Esophagus muscularis mucosa (tissue), 4 donors: ENCODE measurements at places on chromosomes 16 and 17. TPM values are rescaled to one million over a fixed set of nuclear protein-coding genes. Genes with fewer than 3 reads are reported as not detected.

GRCh38 chr16:28538733-28539596 lies at the start of gene NUPR1:
Gene NUPR1, minus strand, starts transcription at chr16:28538974. Its CDS starts 67 bp downstream, at chr16:28538907.
- peaks cover 22% of the 10 kb centered on the region for H3K36me3 ChIP-seq
- peak within 1 kb of the TSS; percentile 58 for H3K4me3 ChIP-seq
- no peaks in the 10 kb centered on the region for H3K27me3 ChIP-seq

- H3K4me1 ChIP-seq: no peaks in the 10 kb centered on the region
- no peak overlapping the region for H3K4me3 ChIP-seq
- H3K27ac ChIP-seq: no peak overlapping the region
- H3K36me3 ChIP-seq: no peaks in the 10 kb centered on the region
Observed at GRCh38 chr16:64736857-64737256, 385.0 kb downstream of the CDH11 start.

DNA sequence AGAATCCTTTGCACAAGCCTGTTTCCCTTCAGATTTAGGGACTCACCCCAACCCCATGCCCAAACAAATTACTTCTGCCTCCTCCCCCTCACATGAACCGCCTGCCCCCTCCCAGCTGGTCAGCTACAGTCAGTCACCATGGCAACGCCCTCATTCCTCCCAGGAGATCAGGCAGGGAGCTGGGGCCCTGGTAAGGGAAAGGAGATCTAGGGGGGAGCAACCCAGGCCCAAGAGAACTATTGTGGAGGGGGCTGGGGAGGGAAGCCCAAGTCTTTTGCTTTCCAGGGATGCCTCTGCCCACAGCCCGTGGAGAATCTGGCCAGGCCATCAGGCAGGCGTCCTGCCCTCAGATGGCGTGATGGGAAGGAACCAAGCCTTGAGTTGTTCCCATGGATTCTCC lies 2.8 kb downstream of the FAM171A2 start:
- no peak for DNase-seq
- no peaks in the 10 kb centered on the region for H3K27me3 ChIP-seq
- no peak overlapping the region for H3K4me3 ChIP-seq
- no peaks in the 10 kb centered on the region for H3K36me3 ChIP-seq

DNA sequence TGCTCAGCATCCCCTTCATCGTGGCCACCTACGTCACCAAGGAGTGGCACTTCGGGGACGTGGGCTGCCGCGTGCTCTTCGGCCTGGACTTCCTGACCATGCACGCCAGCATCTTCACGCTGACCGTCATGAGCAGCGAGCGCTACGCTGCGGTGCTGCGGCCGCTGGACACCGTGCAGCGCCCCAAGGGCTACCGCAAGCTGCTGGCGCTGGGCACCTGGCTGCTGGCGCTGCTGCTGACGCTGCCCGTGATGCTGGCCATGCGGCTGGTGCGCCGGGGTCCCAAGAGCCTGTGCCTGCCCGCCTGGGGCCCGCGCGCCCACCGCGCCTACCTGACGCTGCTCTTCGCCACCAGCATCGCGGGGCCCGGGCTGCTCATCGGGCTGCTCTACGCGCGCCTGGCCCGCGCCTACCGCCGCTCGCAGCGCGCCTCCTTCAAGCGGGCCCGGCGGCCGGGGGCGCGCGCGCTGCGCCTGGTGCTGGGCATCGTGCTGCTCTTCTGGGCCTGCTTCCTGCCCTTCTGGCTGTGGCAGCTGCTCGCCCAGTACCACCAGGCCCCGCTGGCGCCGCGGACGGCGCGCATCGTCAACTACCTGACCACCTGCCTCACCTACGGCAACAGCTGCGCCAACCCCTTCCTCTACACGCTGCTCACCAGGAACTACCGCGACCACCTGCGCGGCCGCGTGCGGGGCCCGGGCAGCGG lies 3.2 kb downstream of the UTS2R start:
- no peak overlapping the region for H3K4me3 ChIP-seq
- peaks cover 23% of the 10 kb centered on the region for H3K4me1 ChIP-seq
- H3K36me3 ChIP-seq: no peaks in the 10 kb centered on the region
- H3K27me3 ChIP-seq: no peaks in the 10 kb centered on the region
- no peak for DNase-seq

GRCh38 chr17:6492892-6493674 lies 48.8 kb downstream of the PIMREG start:
- H3K27me3 ChIP-seq: no peaks in the 10 kb centered on the region
- no peak overlapping the region for H3K4me3 ChIP-seq
- H3K36me3 ChIP-seq: no peaks in the 10 kb centered on the region

DNA sequence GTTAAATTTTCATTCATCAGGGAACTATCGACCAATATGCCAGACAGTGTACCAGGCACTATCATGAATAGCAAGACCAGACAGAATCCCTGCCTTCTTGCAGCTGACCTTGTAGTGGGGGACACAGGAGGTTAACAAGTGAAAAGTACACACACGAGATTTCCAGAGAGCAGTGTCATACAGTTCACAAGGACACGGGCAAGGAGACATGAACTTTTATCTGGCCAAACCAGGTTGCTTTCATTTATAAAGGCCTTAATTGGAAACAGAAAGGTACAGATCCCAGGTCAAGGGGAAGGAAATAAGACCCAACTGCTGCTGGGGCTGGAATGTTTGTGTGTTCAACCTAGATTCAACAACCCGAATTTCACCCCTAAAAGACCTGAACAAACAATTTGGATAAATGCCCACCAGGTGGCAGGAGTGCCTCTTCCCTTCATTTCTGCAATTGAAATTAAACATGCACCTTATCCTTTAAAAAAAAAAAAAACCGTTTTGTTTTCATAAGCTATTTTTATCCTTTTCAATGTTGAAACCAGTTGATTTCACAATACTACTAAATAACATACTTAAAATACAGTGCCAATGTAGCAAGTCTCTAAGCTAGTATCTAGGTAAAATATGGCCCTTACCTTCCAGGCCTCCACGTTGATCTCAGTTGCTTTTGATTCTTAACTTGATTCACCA lies 65.9 kb downstream of the EMP2 start:
- H3K27me3 ChIP-seq: no peaks in the 10 kb centered on the region
- DNase-seq: no peak
- peak overlapping the region; percentile 49 for H3K27ac ChIP-seq
- no peaks in the 10 kb centered on the region for H3K36me3 ChIP-seq
- H3K4me3 ChIP-seq: no peak overlapping the region

DNA sequence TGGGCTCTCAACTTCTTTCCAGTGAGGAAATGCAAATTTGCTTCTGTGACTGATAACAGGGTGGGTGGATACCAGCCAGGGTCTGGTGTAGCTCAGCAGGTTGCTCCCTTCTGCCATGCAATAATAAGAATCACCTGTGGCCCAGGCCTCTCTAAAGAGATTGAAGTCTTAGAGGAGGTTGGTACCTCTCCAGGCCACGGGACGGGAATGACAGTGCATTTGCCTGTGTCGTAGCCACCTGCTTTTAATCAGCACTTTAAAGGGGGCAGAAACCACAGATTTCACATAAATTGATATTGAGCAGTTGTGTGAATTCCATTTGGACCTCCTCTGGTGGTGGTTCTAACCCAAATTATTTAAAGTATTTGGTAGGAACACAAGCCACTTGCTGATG lies 246.9 kb downstream of the PRKCA start:
- peaks cover 28% of the 10 kb centered on the region for H3K4me1 ChIP-seq
- no peaks in the 10 kb centered on the region for H3K36me3 ChIP-seq
- no peak overlapping the region for H3K4me3 ChIP-seq
- H3K27me3 ChIP-seq: no peaks in the 10 kb centered on the region
- DNase-seq: no peak

GRCh38 chr16:72400257-72401083 lies 228.5 kb upstream of the PMFBP1 start:
- H3K4me3 ChIP-seq: no peak overlapping the region
- H3K27me3 ChIP-seq: no peaks in the 10 kb centered on the region
- no peaks in the 10 kb centered on the region for H3K4me1 ChIP-seq
- no peaks in the 10 kb centered on the region for H3K36me3 ChIP-seq

- no peak for DNase-seq
- H3K27ac ChIP-seq: no peak overlapping the region
- H3K4me3 ChIP-seq: no peak overlapping the region
- no peaks in the 10 kb centered on the region for H3K27me3 ChIP-seq
- peaks cover 26% of the 10 kb centered on the region for H3K4me1 ChIP-seq
Observed at GRCh38 chr16:66401610-66402009, 25.5 kb upstream of the BEAN1 start.

DNA sequence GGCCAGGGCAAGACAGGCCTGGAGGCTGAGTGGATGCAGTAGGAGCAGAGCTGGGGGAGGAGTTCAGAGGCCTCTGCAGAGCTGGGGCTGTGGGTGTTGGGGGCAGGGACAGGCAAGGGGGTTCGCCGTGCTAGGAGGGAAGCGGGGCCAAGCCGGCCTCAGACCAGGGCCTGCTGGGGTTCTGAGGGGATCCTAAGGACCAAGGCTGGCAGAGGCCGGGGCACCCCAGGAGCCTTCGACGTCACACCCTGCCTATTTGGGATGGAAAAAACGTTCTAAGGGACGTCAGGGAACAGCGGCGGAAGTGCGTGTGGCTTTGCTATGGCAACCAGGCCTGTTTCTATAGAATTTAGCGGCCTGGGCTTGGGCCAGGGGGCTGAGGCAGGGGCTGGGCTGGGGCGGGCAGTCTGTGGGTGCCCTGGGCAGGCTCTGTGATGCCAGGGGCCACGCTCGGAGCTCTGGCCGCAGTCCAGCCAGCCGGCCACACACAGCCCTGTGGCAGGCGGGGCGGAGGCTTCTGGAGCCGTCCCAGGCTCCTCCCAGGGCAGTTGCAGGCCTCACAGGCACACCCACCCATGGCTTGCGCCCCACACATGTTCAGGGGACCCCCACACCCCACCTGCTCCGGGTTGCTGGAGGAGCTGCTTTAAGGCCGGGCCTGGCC lies 3.7 kb downstream of the TRAF7 start:
- peak overlapping the region; percentile 55 for H3K4me3 ChIP-seq
- no peak for DNase-seq
- peaks cover 80% of the 10 kb centered on the region for H3K4me1 ChIP-seq
- H3K27me3 ChIP-seq: no peaks in the 10 kb centered on the region

GRCh38 chr16:57592591-57593003 lies 35.8 kb upstream of the ADGRG1 start:
- H3K36me3 ChIP-seq: no peaks in the 10 kb centered on the region
- H3K4me3 ChIP-seq: no peak overlapping the region
- no peak overlapping the region for H3K27ac ChIP-seq

DNA sequence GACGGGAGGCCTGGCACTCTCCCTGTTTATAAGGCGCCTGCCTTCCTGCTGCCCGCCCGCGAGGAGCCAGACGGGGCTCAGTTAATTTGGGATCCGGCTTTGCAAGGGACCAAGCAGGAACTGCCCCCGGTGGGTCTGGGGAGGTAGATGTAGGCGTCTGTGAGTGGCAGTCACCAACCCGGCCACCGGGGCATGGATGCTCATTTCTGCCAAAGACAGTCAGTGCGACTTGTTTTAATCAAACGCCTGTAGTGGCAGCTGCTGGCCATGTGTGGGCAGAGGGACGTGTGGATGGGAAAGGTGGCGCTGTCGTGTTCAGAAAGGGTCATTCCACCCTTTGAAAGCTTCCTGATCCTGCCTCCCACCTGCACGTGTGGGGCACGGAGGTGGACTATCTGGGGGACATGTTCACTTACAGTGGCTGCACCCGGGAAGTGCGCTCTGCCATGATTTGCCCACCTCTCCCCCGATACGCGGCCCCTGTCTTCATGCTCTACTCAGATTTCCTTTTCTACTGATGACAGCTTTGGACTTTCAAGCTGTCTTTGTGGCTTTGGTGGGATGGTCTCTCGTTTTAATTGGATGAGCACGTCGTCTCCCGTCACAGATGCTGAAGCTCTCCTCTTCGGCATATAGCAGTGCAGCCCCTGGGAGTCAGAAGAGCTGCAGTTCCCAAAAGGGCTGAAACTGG lies 60.3 kb upstream of the CIBAR2 start:
- DNase-seq: no peak
- peaks cover 3% of the 10 kb centered on the region for H3K27me3 ChIP-seq
- H3K36me3 ChIP-seq: no peaks in the 10 kb centered on the region
- H3K27ac ChIP-seq: peak overlapping the region; percentile 31

DNA sequence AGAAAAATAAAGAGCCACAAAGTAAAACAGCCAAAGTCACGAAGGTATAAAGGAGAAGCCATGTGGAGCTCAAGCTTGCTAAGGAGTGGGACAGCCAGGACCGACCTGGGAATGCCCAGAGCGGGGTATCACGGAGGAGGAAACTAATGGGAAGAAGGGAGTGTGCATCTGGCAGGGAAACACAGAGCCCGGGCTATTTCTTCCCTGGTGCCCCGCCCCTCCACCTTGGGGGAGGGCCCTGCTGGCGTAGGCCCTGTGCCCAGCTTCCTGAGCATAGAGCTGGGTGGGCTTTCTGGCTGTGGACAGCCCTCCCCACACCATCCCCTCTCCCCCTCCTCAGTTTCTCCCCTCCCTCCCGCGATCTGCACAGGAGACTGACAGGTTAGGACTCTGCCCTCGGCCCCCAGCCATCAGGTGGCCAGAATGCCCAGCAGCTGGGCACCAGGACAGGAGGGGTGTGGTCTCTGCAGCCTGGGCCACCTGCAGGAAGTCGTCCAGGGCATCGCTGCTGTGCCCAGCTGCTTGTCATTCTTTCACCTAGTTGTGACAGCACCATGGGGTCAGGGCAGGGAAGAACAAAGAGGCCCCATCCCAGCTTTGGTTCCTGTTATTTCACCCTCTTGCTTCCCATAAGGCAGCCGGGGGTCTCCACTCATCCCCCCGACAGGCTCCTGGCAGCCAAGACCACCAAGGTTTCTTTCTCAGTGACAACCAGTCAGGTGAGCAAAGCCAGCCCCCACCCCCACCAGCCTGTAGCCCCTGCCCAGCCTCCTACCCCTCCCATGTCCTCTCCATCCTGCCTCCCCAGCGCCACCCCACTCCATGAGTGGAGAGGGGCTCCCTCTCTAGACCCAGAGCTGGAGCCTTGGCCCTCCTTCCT lies 7.1 kb upstream of the DCAF7 start:
- H3K27me3 ChIP-seq: peaks cover 16% of the 10 kb centered on the region
- no peak overlapping the region for H3K4me3 ChIP-seq
- peaks cover 6% of the 10 kb centered on the region for H3K4me1 ChIP-seq

DNA sequence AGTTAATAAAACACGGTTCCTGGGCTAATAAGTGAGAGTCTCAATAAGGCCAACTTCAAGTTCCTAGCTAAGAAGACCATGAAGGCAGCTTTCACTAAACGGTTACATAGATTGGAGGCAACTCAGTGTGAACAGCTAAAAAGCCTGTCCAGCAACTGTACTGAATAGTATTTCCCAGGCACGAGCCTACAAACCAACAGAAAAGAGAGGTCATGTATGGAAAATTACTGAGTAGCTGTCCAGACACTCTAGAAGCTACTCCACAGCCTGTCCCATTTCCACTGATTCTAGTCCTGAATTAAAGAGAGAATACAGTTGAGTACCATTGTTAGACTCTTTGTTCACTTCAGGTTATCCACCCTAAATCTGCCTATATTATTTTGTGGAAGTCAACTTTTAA lies 36.5 kb upstream of the C17orf78 start:
- DNase-seq: no peak
- no peak overlapping the region for H3K4me3 ChIP-seq
- H3K27ac ChIP-seq: no peak overlapping the region
- H3K4me1 ChIP-seq: no peaks in the 10 kb centered on the region
- no peaks in the 10 kb centered on the region for H3K27me3 ChIP-seq

The PYY gene
- total RNA-seq: not detected

The USP43 gene
- 0.17 TPM for total RNA-seq

The C16orf54 gene
- total RNA-seq: 1.9 TPM

The CDH1 gene
- 0.17 TPM for total RNA-seq

The SLFN12L gene
- 1.5 TPM for total RNA-seq

The KRT32 gene
- not detected for total RNA-seq

The DYNLRB2 gene
- not detected for total RNA-seq
